ENCODE measurements at places on chromosomes 5 and 9. TPM values are rescaled to one million over a fixed set of nuclear protein-coding genes. Genes with fewer than 3 reads are reported as not detected.

GRCh38 chr9:71780953-71781352, 12.6 kb upstream of the CEMIP2 start:
- H3K27me3 ChIP-seq = no peaks in the 10 kb centered on the region
- DNase-seq = no peak
- H3K4me1 ChIP-seq = no peaks in the 10 kb centered on the region
- H3K27ac ChIP-seq = no peak overlapping the region
- no peaks in the 10 kb centered on the region for H3K36me3 ChIP-seq
- H3K4me3 ChIP-seq = no peak overlapping the region

GRCh38 chr9:125119643-125120286, 23.6 kb downstream of the SCAI start:
- H3K4me1 ChIP-seq = peaks cover 9% of the 10 kb centered on the region
- H3K27ac ChIP-seq = no peak overlapping the region
- H3K27me3 ChIP-seq = no peaks in the 10 kb centered on the region
- H3K36me3 ChIP-seq = no peaks in the 10 kb centered on the region
- DNase-seq = no peak

DNA sequence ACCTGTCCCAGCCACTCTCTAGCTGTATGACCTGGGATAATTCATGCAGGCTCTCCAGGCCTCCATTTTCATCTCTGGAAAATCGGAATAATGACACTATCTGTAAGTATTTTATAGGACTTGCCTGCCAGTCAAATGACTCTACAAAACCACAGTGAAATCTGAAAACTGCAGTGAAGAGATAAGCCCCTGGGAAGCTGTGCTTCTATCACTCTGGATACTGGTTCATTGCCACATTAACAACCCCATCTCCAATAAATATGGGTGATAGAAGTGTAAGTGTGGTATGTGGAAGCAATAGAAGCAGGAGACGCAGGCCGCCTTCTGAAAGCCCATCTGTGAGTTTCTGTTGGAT, 31.8 kb downstream of the WHRN start:
- no peak for DNase-seq
- H3K27me3 ChIP-seq = no peaks in the 10 kb centered on the region
- H3K27ac ChIP-seq = no peak overlapping the region
- H3K4me3 ChIP-seq = no peak overlapping the region
- H3K4me1 ChIP-seq = no peaks in the 10 kb centered on the region

- peaks cover 20% of the 10 kb centered on the region for H3K4me1 ChIP-seq
- peak overlapping the region; percentile 84 for H3K27ac ChIP-seq
- peak; percentile 87 for DNase-seq
Observed at GRCh38 chr5:32443145-32443540, 1.4 kb downstream of the ZFR start.

DNA sequence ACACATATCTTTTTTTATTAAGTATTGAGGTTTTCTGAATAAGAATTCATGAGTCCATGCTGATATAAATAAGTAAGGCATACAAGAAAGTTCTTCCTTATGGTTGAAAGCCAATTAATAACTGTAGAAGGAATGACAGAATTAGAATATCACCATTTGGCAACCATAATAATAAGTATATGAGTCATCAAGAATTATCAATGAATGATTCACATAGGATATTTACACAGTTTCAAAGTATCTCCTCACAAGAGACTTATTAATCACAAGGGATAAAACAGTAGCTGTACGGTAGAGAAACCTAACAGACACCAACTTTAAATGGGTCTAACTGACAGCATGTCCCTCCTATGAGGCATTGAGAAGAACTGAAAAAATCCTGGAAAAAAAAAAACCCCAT, 161.6 kb downstream of the NR3C1 start:
- no peak overlapping the region for H3K4me3 ChIP-seq
- no peak for DNase-seq
- H3K27ac ChIP-seq = peak overlapping the region; percentile 99
- no peaks in the 10 kb centered on the region for H3K36me3 ChIP-seq
- peaks cover 49% of the 10 kb centered on the region for H3K4me1 ChIP-seq

GRCh38 chr9:76701441-76702039, 62.7 kb upstream of the PCA3 start:
- H3K4me1 ChIP-seq = peaks cover 22% of the 10 kb centered on the region
- no peak overlapping the region for H3K4me3 ChIP-seq
- H3K36me3 ChIP-seq = no peaks in the 10 kb centered on the region
- no peak for DNase-seq

KLHL3 gene
- 6.2 TPM for total RNA-seq

SSNA1 gene
- total RNA-seq = 59.7 TPM

IFNB1 gene
- not detected for total RNA-seq

PCDHB12 gene
- total RNA-seq = 0.59 TPM
